ENCODE measurements at places on chromosomes 4 and X.
A peak's percentile ranks its signal among the peaks of the same experiment; 100 is the strongest.

GRCh38 chr4:153099391-153100140 is 104.7 kb upstream of the TRIM2 start:
- DNase-seq = no peak

GRCh38 chr4:147139455-147140198 is 194.0 kb upstream of the TTC29 start:
- no peak for DNase-seq

DNA sequence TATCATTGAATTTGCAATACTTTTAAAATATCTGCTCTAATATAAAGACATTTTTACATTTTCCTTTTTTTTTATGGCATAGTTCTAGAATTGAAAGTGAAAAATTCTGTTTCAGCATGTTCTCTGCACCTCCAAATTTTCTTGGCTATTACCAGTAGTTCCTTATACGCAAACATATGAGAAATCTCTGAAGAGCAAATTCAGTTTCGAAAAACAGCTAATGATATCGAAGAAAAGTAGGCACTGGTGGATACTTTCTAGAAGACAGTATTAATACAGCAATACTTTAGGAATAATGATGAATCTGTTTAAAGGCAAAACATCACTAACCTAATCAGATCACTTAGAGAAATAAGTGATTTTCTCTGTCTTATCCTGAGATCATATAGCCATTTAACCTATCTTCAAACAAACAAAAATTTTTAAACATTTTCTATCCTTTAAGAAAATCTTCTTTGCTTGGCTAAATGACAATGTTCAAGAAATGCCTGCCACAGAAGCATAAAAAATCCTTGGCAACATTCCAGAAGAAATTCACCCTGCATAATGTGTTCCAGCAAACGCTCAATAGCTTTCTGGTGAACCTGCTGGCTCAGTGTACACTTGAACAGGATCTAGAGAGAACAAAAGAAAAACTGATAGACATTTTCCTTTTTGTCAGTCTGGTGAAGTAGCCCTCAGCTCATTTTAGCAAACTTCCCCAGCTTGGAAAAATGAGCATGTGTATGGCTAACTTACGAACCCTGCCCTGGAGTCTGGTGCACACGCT is 51.2 kb upstream of the KLF3 start:
- peak; percentile 56 for DNase-seq

DNA sequence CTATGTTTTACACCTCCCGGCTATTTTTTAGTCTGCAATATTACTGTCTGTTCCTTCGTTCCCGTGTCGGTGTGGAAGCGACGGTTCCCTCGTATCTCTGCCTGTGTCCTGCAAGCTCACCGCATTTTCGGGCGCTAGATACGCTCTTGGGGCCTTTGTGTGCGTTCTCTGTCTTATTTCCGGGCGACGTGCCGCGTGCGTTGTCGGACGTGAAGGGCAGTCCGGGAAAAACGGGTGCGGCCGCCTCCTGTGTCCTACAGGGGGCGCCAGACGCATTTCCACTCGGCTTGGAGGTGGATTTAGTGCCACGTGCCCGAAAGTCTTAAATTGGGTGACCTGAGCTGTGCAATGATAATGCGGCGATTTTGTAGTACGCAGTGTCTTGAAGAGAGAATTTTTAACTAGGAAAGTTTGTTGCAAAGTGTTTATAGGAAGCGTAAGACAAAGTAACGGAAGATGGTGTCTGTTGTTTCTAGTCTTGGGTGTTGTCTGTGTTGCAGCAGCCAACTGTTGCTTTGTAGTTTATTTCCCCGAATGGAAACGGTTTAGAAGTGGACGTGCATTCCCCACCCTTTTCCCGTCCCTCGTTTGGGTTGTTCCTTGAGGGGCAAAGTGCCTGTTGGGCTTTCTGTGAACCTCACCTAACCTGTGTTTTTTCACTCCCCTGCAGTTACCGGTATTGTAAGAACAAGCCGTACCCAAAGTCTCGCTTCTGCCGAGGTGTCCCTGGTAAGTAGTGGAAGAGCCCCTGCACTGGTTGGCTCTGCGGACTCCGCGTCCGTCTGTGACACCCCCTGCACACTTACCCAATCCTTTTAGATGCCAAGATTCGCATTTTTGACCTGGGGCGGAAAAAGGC is 720 bp downstream of the RPL10 start:
- peak; percentile 53 for DNase-seq

DNA sequence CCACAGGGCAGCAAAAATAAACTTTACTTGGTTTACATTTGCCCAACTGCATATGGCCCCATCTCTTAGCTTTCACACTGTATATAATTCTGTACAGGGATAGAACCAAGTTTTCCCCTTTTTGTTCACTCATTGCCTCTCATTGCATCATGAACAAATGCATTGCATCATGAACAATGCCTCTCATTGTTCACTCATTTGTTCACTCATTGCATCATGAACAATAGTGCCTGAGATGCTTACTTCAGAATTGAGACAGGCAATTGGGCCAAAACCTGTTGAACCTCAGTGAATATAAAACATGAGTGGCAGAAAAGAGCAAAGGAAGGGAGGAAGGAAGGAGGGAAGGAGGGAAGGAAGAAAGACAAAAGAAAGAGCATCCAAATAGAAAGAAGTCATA is 98.2 kb downstream of the SOWAHB start:
- DNase-seq = no peak

GRCh38 chr4:13190093-13190721 is 293.9 kb downstream of the RAB28 start:
- DNase-seq = no peak

- no peak for DNase-seq
These were observed 60.4 kb downstream of the FNIP2 start for GRCh38 chr4:158829254-158829653.

DNA sequence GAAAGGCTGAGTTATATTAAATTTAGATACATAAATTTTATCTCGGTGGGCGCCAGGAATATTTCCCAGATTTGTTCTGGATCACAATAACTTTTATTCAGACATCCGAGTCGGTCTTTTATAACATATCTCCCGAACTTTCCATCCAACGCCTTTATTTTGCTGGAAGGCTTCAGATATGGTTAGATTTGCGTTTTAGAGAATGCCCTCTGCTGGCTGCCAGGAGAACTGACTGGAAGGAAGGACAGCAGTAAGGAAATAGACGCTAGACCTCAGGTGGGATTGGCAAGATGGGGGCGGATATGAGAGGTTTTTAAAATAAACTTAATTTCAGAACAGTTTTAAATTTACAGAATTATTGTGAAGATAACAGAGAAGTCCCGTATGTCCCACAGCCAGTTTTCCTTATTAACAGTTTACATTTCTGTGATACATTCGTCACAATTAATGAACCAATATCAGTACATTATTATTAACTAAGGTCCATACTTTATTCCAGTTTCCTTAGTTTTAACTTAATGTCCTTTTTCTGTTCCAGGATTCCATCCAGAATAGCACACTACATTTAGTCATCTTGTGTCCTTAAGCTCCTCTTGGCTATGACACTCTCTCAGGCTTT is 4.6 kb upstream of the KANTR start:
- peak; percentile 24 for DNase-seq

- no peak for DNase-seq
These were observed 234.7 kb upstream of the DIAPH2 start for GRCh38 chrX:96449896-96450295.

GRCh38 chrX:130081421-130082045 is 28.8 kb downstream of the ELF4 start:
- DNase-seq = no peak

DNA sequence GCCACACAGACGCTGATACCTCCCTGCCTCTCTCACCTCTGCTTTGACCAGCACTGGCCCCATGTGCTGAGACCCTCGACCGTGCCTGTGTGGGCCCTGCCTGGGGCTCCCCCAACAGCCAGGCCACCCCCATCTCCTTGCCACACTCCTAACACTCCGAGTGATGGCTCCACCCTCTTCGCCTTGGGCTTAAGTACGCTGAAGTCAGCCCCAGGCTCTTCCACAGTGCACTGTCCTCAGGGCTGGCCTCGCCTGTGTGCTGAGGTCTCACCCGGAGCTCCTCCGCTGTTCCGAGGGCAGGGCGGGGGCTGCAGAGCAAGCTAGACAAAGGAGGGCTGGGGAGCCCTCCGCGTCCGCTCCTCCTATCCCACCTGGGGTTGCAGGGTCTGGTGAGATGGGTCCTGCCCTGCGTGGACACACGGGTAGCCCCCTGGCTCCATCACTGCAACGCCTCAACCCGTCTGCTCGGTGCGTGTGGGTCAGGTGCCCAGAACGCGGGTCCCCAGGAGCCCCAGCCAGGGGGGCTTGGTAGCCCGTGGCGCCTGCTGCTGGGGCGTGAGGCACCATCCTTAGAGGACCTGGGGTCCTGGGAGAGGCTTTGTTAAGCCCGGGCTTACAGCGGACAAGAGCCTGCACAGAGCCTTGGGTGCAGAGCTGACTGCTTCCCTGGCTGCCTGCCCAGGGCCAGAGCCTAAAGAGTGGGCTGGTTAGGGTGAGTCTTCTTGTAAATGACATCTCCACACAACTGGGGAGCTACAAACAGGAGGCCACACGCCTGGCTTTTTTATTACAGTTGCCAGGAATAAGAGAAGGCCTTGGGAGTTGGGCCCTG is 42.6 kb upstream of the NKX1-1 start:
- DNase-seq = no peak

Measured in NCI-H187 treated with DMSO at 0.1 percent for 48 hours (cell line).